ENCODE measurements at places on chromosomes 13 and 19.

DNA sequence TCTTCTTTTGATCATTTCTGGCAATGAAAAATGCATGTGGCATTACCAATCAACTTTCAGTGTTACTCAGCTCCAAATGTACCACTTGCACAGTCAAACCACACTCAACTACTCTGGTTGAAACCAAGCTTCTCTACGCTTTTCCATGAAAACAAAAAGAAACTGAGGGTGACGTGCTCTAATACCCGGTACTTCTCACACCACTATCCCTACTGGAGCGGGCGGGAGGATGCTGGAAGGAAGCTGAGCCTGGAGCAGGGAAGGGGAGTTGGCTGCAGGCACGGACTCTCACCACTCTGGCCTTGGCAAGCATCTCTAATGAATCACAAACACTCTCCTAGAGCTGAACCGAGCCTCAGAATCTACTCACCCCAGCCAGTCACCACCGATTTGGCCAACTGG lies 48.2 kb downstream of the STK24 start:
- no peak for DNase-seq

GRCh38 chr19:13640611-13641010 lies 123.7 kb upstream of the MRI1 start:
- DNase-seq, result no peak

DNA sequence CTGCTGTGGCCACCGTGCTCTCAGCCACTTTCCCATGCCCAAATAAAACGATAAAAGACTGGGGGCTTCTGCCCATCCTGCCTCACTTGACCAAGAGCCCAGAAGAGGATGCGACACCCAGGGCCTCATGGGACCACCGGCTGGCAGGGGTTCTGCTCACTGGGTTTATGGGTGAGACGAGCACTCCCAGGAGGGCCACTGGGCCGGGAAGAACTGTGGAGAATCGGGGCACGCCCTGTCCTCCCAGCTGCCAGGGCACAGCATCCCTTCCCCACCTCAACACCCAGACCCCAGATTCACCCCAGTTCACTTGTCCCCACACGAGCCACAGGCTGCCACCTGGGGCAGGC lies 4.7 kb upstream of the F10 start:
- peak; percentile 12 for DNase-seq

DNA sequence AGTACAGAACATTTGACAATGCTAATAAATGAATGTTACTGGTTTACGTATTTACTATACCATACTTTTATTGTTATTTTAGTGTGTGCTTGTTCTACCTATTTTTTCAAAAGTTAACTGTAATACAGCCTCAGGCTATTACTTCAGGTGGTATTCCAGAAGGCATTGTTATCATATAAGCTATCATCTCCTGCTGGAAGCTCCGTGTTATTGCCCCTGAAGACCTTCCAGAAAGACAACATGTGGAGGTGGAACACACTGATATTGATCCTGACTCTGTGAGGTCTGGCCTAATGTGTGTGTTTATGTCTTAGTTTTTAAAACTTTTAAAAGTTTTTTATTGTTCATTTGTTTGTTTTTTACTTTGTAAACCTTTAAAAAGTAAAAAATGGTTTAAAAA lies 509.8 kb upstream of the SPRY2 start:
- no peak for DNase-seq

DNA sequence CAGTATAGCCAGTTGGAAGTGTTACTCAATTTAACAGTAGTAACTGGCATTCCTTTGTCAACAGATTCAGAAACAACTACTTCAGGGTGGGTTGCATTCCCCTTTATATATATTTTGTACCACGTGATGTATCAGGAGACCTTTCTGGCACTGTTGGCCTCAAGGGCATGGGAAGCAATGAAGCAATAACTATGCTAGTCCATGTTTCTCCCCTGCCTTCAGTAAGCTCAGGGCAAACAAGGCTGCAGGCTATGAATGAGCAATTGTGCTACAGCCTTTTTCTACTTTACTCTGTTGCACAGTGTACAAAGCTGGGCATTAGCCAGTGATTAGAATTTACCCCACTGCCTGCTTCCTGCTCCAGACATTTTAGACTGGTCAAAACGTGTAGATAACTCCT lies 348.8 kb downstream of the GPC5 start:
- DNase-seq, result no peak

DNA sequence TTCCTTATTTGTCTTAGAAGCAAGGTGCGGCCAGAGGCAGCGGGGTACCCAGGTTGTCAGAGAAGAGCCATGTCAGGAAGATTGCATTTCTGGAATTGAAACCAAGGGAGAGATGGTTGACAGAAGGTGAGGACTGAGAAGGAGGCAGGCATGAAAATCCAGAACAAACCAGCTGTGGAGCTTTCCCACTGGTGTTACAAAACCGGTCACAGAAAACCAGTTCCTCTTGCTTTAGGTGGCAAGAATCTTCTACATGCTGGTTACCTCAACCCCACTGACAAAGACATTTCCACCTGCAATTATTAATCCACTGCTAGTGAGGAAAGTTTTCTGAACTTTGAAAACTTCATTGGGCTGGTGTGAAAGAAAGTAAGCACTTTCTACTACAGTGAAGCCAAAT lies 64.0 kb upstream of the MED4 start:
- DNase-seq, result no peak

GRCh38 chr13:23752111-23753001 lies 136.8 kb downstream of the MIPEP start:
- no peak for DNase-seq

GRCh38 chr13:94968040-94968756 lies 255.9 kb upstream of the SOX21 start:
- DNase-seq, result peak; percentile 33

DNA sequence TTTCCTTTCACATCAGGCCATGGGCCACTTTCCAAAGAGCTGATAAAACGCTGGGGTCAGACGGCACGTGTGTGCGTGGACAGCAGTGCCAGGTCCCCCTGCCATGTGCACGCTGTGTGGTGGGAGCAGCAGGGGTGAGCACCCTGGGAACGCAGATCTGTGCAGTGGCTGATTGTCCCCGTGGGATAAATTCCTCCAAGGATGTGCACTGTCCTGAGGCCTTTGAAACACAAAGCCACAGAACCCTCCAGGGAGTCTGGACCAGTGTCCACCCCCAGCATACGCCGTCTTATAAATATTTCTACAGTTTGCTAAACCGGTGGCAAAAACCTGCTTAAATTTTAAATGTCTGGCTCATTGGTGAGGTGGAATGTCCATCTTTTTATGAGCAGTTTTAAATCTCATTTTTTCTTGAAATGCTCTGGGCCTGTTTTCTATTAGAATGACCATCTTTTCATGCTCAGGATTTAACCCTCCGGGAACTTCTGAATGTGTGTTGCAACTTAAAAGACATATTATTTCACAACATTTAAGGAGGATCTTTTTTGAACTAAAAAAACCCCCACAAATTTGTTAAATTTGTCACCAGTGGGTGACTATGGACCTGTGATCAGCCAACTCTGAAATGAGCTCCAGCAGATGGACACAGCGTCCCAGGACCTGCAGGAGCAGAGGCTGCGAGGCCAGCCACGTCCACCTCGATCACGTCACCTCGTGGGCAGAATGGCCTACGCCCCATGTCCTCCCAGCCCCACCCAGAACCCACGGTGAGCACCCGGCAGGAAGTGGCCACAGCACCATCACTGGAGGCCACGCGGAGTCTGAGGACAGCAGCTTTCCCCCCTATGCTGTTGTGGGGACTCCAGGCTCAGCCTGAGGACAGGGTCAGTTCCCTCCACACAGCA lies 68.6 kb downstream of the RASA3 start:
- DNase-seq, result no peak

- DNase-seq, result no peak
Measured at GRCh38 chr13:38346764-38347163, 2.9 kb upstream of the UFM1 start.
